ENCODE measurements at places on chromosomes 5 and 9.

DNA sequence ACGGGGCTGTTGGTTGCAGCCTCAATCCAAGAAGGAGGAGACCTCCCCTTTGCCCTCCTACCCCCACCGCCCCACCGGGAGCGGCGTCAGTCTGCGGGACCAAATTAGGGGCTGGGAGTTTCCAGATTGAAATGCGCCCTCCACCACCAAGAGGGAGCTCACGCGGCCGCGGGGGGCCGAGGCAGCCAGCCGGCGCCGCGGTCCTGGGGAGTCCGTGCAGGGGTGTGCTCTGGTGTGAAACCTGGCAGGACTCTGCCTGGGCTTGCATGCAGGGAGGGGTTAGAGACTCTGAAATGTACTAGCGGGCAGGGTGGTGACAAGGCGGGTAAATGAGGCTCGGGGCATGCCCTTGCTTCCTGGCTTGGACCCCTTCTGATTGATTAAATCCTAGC lies 989 bp upstream of the FBN2 start:
- no peak for DNase-seq

- no peak for DNase-seq
These were observed 2.7 kb downstream of the RABEPK start for GRCh38 chr9:125202846-125203618.

- peak; percentile 44 for DNase-seq
These were observed 43.1 kb upstream of the RXRA start for GRCh38 chr9:134283111-134283515.

GRCh38 chr5:78537821-78538220 lies 110.8 kb downstream of the LHFPL2 start:
- no peak for DNase-seq

DNA sequence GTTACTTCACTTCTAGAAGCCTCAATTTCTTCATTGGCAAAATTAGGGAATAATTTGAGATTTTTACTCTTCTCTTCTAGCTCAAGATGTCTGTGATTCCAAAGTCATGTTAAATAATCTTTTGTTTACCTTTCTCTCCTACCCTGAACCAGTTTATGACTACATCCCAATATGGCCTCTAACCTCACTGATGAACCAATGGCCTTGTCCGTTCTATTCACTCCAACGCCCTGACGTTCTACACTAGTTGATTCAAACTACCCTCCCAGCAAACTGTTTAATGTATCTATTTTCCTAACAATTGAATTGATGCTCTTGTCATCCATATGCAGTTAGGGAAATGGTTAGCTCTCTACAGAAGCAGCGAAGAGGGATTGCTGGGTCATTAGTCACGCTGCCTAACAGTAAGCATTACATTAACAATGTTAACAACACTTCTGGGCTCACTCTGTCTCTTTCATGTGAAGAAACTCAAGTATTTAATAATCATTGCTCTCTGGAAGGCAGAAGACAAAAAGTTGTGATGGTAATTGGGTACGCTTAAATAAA lies 38.0 kb downstream of the RAPGEF1 start:
- DNase-seq: no peak

GRCh38 chr5:37640088-37640487 lies 199.8 kb downstream of the GDNF start:
- no peak for DNase-seq

DNA sequence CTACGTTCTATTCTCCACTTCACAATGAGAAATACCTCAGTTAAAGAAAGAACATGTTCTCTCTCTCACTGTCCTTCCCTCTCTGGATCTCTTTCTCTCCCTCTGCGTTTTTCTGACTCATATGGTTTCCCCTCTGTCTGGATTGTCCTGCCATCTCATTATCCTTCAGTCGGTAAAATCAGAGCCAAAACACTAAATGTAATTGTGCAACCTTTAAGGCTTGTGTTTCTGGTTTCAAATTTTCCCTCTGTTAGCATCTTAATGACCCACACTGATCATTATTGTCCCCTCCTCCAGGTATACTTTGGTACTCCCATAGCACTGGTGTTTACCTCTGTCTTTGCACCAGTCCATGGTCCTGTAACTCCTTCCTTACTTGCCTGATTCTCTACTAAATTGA lies 509.4 kb upstream of the C9orf72 start:
- no peak for DNase-seq

DNA sequence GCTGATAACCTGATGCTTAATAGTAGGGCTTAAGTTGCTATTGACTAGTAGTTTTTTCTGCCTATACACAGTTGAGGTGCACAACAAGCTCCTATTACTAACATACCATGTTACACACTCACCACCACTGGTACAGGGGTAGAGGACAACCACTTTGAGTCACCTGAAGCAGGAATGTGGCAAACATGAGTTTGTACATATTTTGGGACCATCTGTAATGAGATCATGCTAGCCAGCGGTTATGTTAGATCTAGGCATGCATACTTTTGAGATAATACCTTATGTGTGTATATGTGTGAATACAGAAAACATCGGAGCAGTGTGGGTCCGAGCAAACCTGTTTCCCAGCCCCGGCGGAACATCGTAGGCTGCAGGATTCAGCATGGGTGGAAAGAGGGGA lies 72.8 kb upstream of the NXNL2 start:
- no peak for DNase-seq

GRCh38 chr5:82142217-82142841 lies 135.8 kb downstream of the RPS23 start:
- DNase-seq: no peak

GRCh38 chr9:132150256-132150655 lies 11.6 kb upstream of the NTNG2 start:
- DNase-seq: no peak

DNA sequence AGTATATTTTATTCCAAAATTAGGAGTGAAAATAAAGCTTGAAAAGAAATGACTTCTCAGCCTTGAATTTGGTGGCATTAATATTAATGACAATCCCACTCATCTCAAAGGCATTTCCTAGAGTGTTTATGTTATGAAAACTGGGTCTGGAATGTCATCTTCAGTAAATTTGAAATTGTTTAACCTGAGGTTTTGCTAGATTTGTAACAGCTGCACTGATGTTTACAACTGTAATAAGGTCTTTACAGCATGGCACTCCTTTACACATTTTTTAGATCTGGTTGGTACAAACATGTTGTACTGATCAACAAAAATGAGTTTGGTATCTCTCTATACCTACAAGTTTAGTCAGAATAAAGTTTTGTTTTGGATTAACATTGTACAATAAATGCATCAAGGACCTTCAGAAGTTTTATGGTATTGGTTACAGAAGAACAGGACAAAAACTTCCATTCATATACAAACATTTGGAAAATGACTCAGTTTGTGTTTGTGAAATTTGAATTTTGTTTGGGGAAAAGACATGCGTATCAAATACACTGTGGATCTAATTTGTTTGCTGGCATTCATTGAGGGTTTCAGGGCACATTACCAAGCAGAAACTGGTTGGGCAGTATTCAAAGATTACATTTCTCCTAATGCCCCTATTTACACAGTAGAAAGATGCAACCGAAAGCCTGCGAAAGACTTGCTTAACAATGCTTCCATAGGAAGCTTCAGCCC lies 11.6 kb downstream of the FANCC start:
- no peak for DNase-seq

GRCh38 chr9:79639354-79639753 lies 67.6 kb downstream of the TLE4 start:
- DNase-seq: no peak

GRCh38 chr5:93620487-93621326 lies 37.7 kb downstream of the NR2F1 start:
- DNase-seq: peak; percentile 56

GRCh38 chr5:143019614-143020515 lies 249.7 kb downstream of the ARHGAP26 start:
- no peak for DNase-seq

DNA sequence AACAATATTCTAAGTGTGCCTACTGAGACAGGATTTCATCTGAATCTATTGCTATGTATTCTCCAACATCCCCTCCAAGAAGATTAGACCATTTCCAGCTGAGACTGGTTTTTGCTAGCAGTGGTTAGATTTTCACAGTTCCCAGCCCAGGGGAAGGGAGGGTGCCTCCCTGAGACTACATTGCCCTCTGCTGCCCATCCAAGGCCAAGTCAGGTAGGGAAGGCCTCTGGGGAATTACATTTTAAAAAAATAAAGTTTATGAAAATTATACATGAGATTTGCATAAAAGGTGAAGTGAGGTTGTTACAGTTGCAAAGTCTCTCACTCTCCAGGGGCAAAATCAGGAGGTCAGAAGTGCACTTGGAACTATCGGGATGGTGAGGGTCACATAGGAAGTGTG lies 28.0 kb upstream of the SYK start:
- no peak for DNase-seq

- DNase-seq: no peak
These were observed 25.9 kb upstream of the PTAR1 start for GRCh38 chr9:69785757-69786156.

GRCh38 chr5:131268758-131269370 lies 5.0 kb downstream of the CDC42SE2 start:
- DNase-seq: no peak

DNA sequence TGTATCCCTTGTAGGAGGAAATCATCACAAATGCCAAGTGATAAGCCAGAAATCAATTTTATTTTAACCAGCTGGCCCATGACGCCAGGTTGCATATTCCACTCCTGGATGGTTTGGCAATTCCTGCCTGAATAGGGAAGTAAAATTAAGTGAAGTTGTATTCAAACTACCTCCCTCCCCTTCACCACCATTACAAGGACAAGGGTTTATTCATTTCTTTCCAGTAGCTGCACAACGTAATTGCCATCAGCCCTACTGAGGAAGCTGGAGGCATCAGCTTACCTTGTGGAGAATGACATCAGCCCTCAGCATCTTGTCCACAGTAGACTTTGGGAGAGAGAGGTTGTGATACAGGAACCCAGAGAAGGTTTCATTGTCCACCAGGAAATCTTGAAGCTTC lies 66.6 kb downstream of the ABCA1 start:
- no peak for DNase-seq

GRCh38 chr9:134961331-134962064 lies 43.8 kb upstream of the FCN1 start:
- no peak for DNase-seq

GRCh38 chr5:74976651-74977050 lies 75.7 kb downstream of the GCNT4 start:
- DNase-seq: no peak

- DNase-seq: no peak
These were observed 40.9 kb downstream of the PSIP1 start for GRCh38 chr9:15469862-15470261.

- DNase-seq: no peak
These were observed 57.0 kb downstream of the C9orf153 start for GRCh38 chr9:86202338-86202882.

DNA sequence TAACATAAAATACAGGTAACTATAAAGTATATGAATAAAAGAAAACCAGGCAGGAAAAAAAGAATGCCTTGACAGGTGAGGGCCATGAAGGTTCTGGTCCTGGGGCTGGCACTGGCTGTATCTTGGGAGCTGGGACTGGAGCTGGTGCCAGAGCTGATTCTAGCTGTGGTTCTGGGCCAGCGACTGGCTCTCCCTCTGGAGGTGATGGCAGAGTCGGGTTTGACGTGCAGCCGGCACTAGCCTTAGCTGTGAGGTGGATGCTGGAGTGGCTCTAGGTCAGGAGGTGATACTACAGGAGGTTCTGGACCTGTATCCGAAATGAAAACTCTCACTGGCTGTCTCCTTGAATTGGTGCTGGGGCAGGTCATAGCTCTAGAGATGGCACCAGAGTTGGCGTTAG lies 22.3 kb downstream of the OBP2B start:
- no peak for DNase-seq

DNA sequence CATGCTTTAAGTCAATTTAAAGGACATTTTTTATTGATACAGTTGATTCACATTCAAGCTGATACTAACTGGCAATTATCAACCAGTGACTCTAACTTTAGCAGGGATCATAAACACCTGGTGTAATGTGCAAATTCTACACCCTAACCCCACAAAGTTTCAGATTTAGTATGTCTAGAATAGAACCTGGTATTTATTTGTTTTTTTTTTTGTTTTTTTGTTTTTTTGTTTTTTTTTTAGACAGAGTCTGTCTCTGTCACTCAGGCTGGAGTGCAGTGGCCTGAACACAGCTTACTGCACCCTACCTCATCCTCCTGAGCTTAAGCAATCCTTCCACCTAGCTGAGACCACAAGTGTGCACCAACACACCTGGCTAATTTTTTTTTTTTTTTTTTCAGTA lies 311.2 kb upstream of the SEMA6A start:
- DNase-seq: no peak

DNA sequence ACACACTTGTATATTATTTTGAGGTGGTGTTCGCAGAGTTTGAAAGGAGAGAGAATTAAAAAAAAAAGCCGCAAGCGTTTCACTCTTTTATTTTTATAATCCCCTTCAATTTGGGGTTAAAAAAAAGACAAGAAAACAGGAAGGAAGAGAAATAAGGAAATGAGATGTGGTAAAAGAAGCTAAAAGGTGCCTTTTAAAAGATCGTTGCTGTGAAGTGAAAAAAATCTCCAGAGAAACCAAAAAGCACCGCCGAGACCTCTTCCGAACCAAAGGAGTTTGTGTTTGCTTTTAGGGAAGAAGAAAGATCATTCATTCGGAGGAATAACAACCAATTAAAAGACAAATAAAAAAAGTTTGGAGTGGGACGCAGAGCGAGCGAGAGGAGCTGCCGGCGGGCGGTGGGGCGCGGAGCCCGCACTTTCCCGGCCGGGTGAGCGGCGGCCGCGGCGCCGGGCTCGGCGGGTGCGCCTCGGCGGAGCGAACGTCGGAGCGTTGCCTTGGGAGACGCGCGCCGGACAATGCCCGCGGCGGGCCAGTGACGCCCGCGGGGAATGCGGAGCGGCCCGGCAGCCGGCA lies 355 bp downstream of the TLE4 start:
- DNase-seq: no peak

- DNase-seq: peak; percentile 61
These were observed 3.7 kb downstream of the GSN start for GRCh38 chr9:121271368-121272341.

- DNase-seq: no peak
These were observed 68.7 kb downstream of the DENND1A start for GRCh38 chr9:123861086-123861755.

- DNase-seq: no peak
These were observed 84.4 kb downstream of the ADRB2 start for GRCh38 chr5:148910686-148911361.

DNA sequence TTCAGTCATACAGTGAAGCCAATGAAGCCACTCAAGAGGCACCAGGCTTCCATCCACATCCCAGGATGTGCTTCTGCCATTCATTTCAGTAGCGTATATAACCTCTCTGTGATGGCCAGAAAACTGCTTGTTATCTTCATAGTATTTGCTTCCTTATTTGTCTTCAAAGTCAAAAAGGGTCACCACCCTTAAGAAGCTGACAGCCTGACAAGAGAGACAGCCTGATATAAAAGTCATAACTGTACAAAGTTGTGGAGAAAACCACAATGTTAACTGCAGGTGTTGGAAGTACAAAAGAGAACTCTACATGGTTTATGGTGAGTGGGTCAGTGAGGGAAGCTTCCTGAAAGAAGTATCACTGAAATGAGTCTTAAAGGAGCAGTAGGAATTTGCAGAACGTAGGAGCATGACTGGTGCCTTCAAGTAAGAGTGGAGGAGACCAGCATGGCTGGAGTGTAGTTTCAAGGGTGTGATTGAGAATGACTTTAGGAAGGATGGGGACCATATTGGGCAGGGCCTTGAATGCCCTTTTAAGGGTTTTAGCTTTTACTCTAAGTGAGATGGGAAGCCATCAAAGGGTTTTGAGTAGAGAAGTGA lies 33.7 kb downstream of the NIM1K start:
- DNase-seq: no peak

All from C1 segment of cervical spinal cord (tissue), 14 donors.